Left forelimb (tissue), 1 donor: ENCODE measurements at places on chromosomes 5 and 9.

- DNase-seq, result no peak
These were observed 70.7 kb upstream of the RNF38 start for GRCh38 chr9:36470643-36471290.

GRCh38 chr5:76527685-76528161, 95.5 kb downstream of the F2RL2 start:
- DNase-seq, result no peak

DNA sequence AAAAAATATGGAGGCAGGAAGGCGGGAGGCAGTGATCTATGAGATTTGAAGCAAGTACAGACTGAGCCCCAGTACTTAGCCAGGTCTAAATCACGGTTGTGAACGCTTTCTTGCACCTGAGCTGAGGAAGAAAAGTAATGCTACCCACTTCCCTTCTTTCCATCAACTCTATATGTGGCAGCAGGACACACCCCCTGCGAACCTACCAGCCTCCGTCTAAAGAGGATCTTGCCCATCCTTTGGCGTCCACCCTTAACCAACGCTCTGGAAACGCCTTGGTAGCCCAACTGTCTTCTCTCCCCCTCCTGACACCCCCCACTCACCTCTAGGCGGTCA, 545 bp downstream of the HMGCS1 start:
- no peak for DNase-seq

DNA sequence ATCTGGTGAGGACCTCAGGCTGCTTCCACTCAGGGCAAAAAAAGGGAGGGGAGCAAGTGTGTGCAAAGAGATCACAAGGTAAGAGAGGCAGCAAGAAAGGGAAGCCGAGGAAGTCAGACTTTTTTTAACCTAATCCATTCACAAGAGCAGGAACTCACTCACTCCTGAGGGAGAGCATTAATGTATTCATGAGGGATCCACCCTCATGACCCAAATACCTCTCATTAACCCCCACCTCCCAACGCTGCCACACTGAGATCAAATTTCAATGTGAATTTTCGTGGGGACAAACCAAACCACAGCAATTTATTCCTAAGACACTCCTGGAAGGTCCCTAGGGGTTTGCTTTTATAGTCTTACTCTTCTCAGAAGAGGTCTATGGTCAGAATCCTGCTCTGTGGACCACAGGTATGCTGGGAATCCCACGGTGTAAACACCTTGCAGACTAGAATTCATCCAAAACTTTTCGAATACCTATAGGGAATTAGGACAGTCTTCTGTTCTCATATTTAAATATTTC, 108.7 kb downstream of the HSD17B3 start:
- DNase-seq, result no peak

DNA sequence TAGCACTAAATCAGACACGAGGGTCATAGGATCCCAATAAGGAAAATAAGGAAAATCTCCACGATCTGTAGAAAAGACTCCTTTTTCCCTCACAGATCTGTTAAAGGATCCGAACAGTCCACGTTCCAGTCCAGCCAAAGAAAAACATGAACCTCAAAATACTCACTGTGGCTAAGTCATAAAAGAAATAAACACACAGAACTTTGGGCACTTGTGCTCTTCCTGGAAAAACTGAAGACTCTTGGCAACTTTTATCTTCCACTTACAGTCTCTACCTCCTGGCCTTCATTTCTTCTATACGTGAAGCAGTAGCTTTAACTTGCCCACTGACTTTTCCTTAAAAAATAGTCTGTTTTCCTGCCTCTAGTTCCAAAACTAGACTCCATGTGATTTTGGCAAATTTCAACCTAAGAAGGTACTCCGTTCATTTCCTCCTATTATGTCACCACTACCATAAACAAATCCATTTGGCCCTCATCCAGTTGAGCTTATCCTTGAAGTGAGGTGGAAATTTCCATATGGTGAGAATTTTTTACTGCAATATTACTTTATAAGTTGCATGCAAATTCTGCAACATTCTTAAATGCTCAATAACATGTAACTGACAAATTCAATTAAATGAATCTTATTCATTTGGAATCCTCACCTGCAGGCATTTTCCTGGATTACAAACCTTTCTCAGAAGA, 5.3 kb upstream of the LHFPL2 start:
- no peak for DNase-seq
